T follicular helper cell (primary cell): ENCODE measurements at places on chromosomes 12 and 14.

- no peak for DNase-seq
Observed at GRCh38 chr12:57697076-57697475, 3.1 kb downstream of the OS9 start.

DNA sequence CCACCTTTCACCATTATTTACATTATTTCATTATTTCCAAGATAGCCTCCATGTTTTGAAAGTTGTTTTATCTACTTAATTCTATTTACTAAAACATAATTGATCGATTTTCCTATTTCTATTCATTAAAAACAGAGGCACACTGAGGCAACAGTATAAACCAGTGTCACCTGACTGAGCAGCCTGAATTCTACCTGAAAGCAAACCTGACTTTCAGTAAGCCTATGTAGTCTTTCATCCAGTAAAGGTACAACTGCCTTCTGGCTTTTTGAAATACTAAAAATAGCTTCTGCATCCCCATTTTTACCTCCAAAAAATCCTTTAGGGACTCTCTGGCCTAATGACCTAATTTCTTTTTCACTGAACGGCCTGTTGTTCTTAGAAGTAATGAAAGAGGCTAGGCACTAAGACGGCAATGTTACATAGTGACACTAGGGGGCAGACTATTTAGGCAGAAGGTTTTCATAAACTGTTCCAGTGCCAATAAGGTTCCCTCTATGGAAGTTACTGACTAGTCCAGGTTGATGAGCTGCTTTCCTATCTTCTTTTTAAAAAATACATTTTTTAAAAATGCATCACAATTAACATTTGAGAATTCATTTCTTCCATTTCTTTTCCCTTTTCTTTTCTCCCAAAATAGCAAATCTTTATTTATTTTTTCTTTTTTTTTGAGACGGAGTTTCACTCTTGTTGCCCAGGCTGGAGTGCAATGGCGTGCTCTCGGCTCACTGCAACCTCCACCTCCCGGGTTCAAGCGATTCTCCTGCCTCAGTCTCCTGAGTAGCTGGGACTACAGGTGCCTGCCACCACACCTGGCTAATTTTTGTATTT is 17.5 kb downstream of the ANAPC5 start:
- no peak for DNase-seq

- DNase-seq = no peak
Observed at GRCh38 chr14:21440859-21441258, 15.1 kb downstream of the CHD8 start.

DNA sequence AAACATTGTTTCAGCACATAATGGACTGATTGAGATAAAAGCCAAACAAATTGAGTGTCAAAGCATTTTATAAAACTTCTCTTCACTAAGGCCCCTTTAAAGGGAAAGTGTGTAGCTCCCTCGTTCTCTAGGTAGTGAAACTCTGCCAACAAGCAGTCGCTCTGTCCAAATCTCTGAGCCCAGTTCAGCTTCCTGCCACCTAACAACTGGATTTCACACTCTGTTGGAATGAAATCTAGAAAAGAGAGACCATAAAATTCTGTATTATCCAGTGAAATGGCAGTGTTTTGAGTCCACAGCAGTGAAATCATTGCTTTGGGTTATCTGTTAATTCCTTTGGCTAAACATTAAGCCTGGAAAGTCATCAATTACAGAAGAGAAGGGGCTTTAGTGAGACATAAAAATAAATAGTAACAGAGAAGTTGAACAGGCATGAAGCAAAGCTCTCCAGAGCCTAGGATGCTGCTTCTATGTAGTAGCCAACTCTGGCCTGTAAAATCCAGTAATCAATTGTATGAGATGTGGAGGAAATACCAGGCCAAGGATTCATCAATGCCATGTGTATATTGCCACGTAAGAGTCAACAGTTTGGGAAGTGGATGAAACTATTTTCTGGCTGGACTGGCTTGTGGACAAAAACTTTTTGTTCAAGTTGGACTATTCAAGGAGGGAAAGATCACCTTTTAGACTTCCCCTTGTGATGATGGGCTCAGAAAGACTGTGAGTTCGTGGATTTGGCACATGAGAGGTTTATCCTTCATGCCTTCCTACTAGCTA is 122.5 kb downstream of the WIF1 start:
- DNase-seq = no peak

- DNase-seq = no peak
Observed at GRCh38 chr12:86256163-86256562, at the start of gene MGAT4C. TSS of gene MGAT4C (minus strand) at chr12:86256391.

DNA sequence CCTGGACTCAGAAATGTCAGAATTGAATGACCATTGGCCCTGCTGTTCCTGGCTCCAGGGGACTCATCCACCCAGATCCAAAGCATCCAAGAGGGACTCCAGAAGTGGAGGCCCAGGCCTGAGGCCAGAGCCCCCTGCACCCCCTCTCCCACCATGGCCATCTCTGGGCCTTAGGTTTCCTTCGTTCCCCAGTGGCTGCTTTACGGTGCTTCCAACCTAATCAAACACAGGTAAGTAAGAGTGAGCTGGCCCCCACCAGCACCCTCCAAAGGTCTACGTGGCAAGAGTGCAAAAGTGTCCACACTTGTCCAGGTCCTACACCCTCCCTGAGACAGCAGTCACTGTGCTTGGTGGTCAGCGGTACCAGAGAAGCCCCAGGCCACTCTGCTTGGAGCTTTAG is 139.0 kb downstream of the DPF3 start:
- DNase-seq = no peak

DNA sequence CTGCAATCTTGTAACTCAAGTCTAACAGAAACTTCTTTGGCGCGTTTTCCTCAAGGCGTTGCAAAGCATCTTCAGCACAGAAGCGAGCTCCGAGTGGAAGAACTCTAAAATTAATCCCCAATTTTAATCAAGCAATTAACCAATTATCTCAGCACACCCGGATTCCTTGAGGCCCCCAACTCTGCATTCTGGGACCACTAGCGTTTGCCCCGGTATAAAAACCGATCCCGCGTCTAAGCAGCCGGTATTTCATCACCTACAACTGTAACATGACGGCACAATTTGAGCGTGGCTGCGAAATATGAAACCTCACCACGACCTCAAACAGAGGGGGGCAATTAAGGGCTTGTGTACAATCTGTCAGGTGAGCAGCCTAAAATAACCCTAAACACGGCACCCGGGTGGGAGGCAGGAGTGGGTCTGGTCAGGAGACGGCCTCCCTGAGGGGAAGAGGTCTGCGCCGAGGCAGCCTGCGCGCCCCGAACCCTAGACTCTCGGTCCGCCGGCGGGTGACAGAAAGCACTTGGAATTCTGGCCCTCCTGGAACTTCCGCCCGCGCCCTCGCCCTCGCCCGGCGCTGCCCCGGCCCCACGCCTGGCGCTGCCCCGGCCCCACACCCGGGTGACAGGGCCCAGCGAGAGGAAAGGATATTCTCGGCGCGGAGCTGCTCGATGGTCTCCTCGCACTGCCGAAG is 594 bp downstream of the ZCCHC8 start:
- peak; percentile 10 for DNase-seq

- no peak for DNase-seq
Observed at GRCh38 chr12:79482323-79482722, 208.4 kb downstream of the PAWR start.

GRCh38 chr12:3972576-3972975 is 99.4 kb upstream of the PARP11 start:
- DNase-seq = no peak

DNA sequence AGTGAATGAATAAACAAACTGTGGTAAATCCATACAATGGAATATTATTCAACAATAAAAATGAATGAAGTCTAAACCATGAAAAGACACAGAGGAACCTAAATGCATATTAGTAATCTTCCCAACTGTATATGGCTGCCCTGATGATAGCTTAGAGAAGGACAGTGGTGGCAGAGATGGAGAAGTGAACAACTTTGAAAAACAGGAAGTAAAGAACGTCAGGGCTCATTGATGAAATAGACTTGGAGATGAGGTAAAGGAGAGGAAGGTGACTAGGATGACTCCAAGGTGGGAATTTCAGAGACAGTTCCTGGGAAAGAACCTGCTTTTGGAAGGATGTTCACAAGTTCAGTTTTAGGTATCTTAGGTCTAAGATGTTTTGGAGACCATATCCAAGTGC is 36.3 kb upstream of the NT5DC3 start:
- DNase-seq = no peak

GRCh38 chr12:72546106-72546505 is 273.9 kb downstream of the TRHDE start:
- no peak for DNase-seq

- DNase-seq = no peak
Observed at GRCh38 chr12:111390910-111391309, 14.8 kb upstream of the SH2B3 start.

- no peak for DNase-seq
Observed at GRCh38 chr12:27711967-27712366, 1.3 kb downstream of the MRPS35 start.

GRCh38 chr14:65156568-65157366 is 54.5 kb upstream of the MAX start:
- no peak for DNase-seq

GRCh38 chr12:27229367-27229766 is 14.7 kb upstream of the STK38L start:
- DNase-seq = no peak

DNA sequence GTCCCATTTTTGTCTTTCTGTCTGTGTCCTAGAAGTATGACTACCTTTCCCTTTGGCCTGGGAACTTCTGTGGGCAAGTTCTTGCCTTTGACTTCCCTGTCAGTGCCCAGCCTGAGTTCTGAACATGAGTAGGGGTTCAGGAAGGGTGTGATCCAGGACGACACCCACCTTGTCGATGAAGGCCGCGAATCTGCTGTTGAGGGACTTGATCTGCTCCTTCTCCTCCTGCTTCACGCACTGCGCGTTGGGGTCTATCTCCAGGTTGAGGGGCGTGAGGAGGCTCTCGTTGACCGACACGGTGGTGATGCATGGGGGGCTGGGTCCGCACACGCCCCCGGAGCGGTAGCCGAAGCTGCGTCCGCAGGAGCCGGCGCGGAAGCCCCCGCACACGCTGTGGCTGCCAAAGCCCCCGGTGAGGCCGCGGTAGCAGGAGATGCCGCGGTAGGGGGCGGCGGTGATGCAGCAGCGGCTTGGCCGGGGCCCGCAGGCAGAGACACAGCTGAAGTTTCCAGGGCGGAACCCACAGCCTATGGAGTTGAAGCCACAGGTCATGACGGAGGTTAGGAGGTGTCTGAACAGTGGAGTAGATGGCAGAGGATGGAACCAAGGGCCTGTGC is at the start of gene KRT83:
TSS of gene KRT83 (minus strand) at position 615 of the 617 bp plus-strand sequence. CDS start at position 552, 63 bp downstream.
- no peak for DNase-seq

- DNase-seq = peak; percentile 52
Observed at GRCh38 chr14:104795781-104796686, 486 bp upstream of the AKT1 start.

GRCh38 chr12:109595321-109595902 is 21.8 kb downstream of the MVK start:
- DNase-seq = no peak

- DNase-seq = no peak
Observed at GRCh38 chr12:40192704-40193255, 32.0 kb upstream of the LRRK2 start.

DNA sequence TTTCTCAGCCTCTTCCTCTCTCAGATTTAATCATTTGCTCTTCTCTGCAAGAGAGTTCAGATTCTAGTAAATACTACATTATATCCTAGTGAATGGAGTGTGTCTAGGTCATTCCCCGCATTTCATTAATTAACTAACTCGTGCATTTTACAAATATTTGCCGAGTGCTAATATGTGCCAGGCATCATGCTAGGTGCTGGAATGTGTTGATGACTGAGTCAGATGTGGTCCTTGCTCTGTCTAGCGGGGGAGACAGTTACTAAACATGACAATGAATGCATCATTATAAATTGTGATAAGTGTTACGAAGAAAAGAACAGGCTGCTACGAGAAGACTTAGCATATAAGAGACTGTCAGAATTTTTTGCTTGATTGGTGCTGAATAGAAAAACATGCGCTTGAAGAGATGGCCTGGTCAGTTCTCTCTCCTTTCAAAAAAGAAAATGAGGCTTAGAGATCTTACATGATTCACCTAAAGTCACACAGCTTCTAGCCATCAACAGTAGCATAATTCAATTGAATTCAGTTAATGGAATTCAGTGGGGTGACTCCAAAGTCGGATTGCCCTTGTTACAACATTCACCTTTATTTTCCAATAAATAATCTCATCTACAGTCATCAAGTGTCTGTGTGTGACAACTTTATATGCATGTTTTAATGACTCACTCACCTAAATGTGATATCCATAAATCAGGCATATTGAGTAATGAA is 48.7 kb upstream of the MAX start:
- DNase-seq = no peak

- DNase-seq = no peak
Observed at GRCh38 chr12:2460051-2460670, 334.6 kb upstream of the FKBP4 start.

DNA sequence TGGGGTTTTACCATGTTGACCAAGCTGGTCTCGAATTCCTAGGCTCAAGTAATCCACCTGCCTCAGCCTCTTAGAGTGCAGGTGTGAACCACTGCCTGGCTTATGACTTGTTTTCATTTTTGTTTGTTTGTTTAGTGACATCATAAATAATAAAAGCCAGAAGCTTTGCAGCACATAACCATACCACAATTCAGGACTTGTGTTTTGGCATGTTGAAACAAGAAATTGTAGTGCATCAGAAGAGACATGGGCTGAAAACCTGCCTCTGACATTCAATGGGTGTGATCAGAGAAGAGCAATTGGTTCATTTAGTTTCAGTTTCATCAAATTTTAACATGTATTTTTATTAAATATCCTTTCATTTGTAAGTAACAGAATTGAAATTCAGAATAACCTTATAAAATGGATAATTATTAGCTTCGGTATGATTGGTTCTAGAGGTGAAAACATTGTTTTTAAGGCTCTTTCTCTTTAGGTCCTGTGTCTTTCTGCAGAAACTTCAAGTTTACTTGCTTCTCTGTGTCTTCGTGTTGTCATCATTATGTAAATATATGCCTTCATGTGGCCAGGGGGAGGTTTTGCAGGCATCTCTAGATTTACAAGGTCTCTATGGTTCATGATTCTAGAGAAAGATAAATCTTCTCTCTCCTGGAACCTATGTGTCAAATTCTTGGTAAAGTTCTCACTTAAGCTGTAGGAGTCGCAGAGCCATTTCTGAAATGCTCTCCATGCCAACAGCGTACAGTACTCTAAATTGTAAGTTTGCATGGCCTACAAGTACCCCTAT is 312.0 kb downstream of the KCNC2 start:
- DNase-seq = no peak

DNA sequence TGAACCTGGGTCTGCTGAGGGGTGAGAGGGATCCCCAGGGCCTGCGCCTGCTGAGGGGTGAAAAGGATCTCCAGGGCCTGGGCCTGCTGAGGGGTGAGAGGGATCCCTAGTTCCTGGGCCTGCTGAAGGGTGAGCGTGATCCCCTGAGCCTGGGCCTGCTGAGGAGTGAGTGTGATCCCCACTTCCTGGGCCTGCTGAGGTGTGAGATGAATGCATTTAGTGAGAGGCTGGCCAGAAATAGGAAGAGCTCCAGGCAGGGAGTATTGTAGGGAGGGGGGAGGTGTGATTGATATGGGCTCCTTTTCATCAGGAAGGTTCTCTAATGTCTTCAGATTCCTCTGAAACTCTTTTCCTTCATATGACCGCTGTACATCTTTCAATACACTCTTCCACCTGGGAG is 43.0 kb downstream of the FAM186A start:
- no peak for DNase-seq
